ENCODE measurements at places on chromosomes 6 and 20.
A peak's percentile ranks its signal among the peaks of the same experiment; 100 is the strongest.

- no peak for DNase-seq
Measured at GRCh38 chr6:75922226-75922625, 150.2 kb downstream of the IMPG1 start.

GRCh38 chr6:167683028-167683862, 143.5 kb upstream of the AFDN start:
- DNase-seq: no peak

DNA sequence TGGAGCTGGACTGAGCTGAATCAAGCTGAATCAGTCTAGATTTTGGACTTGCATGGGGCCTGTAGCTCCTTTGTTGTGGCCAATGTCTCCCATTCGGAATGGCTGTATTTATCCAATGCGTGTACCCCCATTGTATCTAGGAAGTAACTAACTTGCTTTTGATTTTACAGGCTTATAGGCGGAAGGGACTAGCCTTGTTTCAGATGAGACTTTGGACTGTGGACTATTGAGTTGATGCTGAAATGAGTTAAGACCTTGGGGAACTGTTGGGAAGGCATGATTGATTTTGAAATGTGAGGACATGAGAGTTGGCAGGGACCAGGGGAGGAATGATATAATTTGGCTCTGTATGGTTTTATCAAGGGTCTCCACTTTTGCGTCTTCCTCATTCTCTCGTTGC, 3.0 kb upstream of the TMEM170B start:
- DNase-seq: no peak

DNA sequence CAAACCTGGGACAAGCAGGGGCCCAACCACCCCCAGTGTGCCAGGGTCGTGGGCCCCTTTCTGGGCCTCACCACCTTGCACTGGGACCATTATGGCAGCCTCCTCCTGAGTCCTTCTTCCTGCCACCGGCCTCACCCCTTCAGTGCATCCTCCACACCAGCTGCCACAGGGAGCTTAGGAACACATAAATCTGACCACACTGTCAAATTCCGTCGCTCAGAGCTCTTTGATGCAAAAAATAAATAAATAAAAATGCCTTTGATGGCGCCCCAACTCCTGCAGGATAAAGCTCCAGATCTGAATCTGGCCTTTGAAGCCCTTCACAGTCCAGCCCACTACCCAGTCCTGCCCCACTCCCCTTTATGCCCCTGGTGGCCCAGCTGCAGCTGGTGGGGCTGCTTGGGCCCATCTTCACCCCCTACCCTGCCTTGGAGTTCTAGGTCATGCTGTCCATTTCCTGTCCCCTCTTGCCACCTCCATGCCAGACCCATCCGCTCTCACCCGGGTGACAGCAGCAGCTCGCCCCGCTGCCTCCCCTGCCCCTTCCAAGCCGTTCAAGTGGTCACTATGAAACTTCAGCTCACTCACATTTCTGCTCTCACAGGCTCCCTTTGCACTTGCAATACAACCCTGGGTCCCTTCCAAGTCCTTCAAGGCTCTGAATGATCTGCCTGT, 16.0 kb downstream of the MYH7B start:
- DNase-seq: no peak

GRCh38 chr20:32804022-32804715, 15.6 kb upstream of the MAPRE1 start:
- DNase-seq: no peak

DNA sequence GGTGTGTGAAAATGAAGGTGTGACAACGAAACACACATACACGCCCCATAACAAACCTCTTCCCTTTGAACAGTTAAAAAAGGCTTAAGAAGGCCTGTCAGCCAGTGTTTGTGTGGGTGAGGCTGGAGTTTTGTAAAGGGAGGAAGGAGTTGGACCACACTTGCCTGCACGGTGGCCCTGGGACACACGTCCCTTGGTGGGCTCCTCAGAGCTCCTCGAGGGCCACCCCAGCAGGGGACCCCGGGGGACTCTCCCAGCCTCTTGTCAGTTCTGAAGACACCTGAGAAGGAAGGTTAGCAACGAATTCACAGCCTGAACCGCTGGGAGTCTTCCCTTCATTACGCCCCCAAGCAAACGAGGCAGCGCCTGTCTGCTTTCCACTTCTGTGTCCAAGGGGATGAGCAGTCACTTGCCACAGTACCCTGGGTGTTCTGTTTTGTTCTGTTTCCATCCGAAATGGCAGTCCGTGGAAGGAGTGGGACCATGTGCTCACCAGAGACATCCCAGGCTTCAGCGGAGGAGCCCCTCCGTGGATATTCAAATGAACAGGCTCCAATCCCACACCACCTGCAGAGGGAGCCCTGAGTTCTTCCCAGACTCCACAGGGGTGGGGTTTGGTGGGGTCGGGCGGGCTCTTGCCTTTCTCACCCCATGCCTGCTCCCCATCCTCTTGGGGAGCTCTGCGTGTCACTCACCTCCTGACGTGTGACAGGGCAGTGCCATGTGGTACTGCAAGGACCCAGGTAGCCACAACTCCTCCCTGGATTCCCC, 68.6 kb downstream of the NRN1 start:
- no peak for DNase-seq

DNA sequence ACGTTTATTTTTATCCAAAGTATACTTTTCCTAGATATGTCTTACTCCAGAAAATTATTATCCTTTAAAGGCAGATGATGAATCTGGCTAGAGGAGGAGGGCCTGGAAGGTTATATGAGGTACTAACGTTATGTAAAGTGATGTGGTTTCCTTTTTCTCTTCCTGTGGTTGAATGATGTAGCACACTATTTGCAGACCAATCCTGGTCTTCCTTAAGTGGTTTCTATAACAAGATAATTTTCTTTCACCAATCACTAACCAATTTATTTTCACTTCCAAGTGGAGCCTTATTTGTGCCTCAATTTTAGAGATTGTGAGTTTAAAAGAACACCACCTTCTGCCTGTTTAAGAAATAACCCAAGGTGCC, 154.6 kb upstream of the SOX4 start:
- DNase-seq: no peak

DNA sequence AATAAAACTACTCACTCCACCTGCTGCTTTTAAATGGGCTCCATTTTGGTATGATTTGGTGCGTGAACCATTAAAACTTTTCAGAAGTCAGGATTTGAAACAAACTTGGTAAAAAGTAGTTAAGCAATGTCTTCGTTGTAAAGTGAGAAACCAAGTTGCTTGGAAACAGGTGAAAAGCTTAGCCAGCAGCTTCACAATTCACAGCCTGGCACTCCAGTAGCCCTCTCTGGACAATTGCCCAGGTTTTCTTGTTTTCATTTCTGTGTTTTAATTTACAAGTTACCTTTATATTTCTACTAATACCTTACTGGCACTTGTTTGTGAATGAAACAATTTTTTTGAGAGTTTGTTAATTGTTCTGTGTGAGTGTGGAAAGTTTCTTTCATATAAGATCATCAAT, 12.8 kb downstream of the NT5E start:
- DNase-seq: no peak

- DNase-seq: no peak
Measured at GRCh38 chr20:19677336-19677735, 80.7 kb upstream of the RIN2 start.

- DNase-seq: no peak
Measured at GRCh38 chr6:43604174-43604573, 24.9 kb downstream of the GTPBP2 start.

GRCh38 chr6:2558098-2558680, 192.5 kb downstream of the MYLK4 start:
- DNase-seq: no peak

DNA sequence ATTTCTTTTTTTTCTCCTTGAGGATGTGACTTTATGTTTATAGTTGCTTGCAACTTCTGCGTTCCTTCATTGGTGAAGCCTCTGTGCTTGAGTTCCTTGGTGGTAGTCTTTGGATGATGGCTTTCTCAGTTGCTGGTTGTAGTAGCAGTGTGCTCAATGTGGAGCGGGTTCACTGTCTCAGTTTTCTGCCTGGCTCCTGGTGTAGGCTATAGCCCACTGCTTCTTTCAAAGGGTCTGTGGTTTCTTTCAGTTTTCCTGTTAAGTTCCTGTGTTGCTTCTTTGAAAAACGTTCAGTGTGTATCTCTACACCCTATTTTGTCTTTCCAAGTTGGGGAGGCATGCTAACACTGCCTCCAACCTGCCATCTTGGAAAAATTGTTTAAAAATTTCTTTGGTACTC, 33.9 kb upstream of the ZBTB24 start:
- no peak for DNase-seq

DNA sequence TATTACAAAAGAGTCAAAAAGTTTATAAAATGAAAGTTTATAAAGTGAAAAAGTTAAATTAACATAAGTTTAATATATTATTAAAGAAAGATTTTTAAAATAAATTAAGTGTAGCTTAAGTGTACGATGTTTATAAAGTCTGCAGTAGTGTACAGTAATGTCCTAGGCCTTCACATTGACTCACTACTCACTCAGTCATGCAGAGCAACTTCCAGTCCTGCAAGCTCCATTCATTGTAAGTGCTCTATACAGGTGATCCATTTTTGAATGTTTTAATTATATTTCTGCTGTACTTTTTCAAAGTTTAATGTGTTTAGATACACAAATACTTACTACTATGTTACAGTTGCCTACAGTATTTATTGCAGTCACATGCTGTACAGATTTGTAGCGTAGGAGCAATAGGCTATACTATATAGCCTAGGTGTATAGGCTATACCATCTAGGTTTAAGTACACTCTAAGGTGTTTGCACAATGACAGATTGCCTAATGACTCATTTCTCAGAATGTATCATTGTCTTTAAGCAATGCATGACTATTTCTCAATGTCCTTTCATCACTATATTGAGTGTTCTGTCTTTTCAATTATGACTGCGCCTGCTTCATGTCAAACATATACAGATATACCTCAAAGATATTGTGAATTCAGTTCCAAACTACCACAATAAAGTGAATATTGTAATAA, 1110.3 kb upstream of the MAP3K7 start:
- no peak for DNase-seq

- no peak for DNase-seq
Measured at GRCh38 chr6:62976566-62976965, 234.7 kb upstream of the FKBP1C start.

- DNase-seq: no peak
Measured at GRCh38 chr20:32967961-32968457, 36.2 kb downstream of the SUN5 start.

DNA sequence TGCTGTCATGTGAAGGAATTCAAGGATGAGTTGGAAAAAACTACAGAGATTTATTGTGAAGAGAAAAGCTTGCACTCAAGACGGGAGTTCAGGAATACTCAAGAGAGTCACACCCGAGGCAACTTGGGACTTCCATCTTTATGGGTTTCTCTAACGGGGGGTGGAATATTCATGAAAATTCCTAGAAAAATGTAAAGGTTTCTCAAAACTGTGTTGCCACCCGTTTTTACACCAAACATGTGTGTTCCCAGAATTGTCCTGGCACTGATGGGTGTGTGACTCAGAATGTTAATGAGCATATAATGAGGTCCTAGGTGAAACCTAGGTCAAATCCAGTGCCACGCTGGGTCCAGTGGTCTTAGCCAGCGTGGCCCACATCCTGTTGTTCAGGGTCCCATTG, 381.5 kb downstream of the CDH26 start:
- no peak for DNase-seq

DNA sequence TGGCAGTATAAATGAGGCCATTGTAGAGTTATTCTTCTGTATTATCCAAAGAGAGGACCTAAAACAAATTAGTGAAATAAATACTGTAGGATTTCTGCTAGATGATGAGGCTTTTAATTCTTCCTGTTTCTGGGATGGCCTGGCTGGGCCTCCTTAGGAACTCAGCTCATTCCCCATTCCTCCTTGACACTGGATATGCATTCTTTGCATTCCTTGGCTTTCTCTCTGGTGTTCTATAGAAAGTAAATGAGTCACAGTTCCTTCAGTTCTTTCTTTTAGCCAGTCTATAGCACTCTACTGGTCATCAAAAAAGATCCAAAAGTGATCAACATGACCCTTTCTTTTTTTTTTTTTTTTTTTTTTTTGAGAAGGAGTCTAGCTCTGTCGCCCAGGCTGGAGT, 8.6 kb downstream of the OR10C1 start:
- DNase-seq: no peak

GRCh38 chr6:144013486-144013909, 5.4 kb upstream of the PLAGL1 start:
- DNase-seq: peak; percentile 24

DNA sequence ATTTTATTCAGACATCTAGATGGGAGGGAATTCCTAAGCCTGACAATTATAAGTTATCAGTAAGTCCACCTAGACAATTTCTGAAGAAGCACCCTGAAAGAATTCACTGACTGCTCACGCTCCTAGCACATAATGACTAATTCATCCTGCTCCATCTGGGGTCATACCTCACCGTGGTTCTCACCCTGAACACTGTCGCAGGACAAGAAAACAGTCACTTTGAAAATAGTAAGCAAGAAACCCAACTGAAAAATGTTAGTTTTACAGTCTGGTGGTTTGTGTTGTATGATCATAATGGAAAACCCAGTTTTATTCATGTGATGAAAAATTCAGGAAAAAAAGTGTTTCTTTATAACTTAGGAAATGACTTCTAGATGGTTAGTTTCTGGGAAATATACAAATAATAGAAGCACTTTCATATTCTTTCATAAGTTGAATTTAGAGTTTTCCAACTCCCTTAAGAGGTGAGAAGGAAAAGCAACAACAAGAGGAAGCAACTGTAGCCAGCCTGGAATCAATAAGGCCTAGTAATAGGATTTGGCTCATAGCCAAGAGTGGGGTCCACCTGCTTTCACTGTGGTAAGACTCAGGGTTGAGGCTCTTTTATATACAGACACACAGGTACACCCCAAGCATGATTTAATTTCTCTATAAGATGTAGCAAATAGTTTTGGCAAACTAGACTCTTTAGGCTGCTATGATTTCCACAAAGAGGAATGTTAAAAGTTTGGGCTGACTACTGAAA, 94.1 kb downstream of the HIVEP2 start:
- DNase-seq: no peak

GRCh38 chr6:4299476-4299875, 164.1 kb upstream of the ECI2 start:
- no peak for DNase-seq

GRCh38 chr6:129692467-129692866, 17.5 kb downstream of the ARHGAP18 start:
- DNase-seq: no peak

DNA sequence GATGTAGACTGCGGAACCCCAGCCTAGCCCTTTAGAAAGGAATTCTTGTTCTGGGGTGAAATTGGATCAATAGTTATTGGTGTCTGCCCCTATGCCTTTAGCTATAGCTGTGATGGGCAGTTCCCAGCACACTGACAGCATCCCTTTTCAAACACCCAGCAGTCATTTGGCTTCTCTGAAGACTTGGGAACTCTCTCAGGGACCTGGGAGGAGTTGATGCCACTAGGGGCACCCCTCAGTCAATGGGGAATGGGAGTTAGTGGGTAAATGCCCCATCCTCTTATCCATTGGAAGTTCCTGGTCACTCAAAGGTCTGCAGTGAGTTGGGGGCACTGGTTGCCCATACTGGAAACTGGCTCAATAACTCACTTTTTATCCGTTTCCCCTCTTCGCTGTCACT, 31.6 kb upstream of the CSNK2A1 start:
- DNase-seq: no peak
